ENCODE measurements at places on chromosomes 5 and 9.

DNA sequence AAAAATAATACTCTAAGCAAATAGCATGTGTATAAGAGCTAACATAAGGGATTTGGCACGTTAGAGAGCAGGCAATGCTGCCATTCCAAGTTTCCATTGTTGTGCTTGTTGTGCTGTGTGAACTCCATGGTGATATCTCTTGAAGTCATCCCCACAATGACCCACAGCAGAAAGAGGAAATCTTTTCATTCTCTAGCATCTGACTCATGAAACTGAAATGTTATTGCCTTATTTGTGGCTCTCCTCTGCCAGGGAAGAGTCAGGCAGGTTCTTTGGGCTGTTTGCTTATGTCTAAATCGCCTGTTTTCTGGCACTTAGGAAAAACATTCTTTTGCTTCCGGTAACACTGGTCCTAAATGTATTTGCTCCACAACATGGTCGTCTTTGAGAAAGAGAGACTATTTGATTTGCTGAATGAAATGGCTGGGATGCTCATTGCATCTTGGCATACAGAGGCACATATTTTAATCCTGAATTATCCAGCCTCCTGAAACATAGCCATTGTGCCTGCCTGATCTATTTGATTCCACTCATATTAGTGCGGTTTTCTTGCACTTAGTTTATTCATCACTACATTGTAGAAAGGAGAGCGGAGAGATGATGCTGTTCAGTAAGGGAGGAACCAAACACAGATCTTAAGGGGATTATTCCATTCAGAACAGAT lies 188.8 kb downstream of the CSNK1G3 start:
- no peak for DNase-seq

- no peak for DNase-seq
Observed at GRCh38 chr5:74392711-74393351, 247.7 kb downstream of the ENC1 start.

DNA sequence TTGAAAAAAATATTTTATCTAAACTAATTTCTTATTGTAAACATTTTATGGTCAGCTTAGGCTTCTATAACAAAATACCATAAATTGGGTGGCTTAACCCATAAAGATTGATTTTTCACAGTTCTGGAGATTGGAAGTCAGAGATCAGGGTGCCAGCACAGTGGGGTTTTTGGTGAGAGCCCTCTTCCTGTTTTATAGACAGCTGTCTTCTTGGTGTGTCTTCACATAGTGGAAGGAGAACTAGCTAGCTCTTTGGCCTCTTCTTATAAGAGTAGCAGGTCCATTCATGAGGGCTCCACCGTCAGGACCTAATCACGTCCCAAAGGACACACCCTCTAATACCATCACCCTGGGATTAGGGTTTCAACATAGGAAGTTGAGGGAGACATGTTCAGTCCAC lies 26.6 kb downstream of the OTULINL start:
- DNase-seq: no peak

GRCh38 chr5:177450667-177451424 lies 4.2 kb downstream of the PRR7 start:
- DNase-seq: no peak

DNA sequence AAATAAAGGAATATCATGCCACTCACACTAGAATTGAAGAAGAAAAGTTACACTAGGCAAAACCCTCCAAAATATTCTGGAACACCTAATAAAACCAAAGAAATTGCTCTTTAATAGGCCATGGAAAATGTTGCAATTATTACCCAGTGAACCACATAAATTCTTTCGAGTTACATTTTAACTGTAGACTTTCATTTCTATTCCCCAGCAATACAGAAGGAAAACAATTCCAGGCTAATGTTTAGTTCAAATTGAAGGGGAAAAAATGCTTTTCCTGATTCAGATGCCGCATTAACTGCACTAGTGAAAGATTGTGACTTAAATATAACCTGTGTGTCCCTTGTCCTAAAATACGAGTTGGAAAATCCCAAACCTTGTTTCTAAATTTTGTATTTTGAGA lies 439.3 kb upstream of the ADAMTS16 start:
- no peak for DNase-seq

- no peak for DNase-seq
Observed at GRCh38 chr5:76152161-76152560, 69.0 kb downstream of the SV2C start.

DNA sequence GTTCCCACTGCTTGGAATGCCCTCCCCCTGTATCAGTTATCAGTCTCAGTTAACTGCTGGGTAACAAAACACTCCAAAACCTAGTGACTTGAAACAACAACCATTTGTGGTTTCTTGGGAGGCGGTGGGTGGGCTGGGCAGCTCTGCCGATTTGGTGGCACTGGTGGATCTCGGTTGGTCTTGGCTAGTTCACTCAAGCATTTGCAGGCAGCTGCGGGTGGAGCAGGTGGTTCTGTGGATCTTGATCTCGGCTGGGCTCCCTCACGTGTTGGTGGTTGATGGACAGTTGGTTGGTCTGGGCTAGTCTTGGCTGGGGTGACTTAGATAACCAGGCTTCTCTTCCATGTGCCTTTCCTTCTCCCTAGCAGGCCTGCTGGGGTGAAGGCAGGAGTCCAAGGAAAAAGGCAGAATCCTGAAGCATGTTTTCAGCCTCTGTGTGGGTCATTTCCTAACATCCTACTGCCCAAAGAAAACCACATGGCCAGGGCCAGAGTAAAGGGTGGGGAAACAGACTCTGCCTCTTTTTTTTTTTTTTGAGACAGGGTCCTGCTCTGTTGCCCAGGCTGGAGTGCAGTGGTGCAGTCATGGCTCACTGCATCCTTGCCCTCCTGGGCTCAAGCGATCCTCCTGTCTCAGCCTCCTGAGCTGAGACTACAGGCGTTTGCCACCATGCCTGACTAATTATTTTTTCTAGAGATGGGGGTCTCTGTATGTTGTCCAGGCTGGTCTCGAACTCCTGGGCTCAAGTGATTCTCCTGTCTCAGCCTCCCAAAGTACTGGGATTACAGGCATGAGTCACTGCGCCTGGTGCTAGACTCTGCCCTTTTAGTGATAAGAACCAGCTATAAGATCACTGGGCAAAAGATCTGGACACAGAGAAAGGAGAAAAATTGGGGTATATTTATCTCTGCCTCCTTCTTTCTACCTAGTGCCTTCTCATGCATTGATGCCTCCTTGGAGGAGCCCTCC lies 183.7 kb downstream of the RGS3 start:
- DNase-seq: no peak

GRCh38 chr9:133731876-133732638 lies 6.1 kb downstream of the SARDH start:
- DNase-seq: no peak

GRCh38 chr9:134858051-134858841 lies 22.4 kb upstream of the FCN2 start:
- peak; percentile 26 for DNase-seq

DNA sequence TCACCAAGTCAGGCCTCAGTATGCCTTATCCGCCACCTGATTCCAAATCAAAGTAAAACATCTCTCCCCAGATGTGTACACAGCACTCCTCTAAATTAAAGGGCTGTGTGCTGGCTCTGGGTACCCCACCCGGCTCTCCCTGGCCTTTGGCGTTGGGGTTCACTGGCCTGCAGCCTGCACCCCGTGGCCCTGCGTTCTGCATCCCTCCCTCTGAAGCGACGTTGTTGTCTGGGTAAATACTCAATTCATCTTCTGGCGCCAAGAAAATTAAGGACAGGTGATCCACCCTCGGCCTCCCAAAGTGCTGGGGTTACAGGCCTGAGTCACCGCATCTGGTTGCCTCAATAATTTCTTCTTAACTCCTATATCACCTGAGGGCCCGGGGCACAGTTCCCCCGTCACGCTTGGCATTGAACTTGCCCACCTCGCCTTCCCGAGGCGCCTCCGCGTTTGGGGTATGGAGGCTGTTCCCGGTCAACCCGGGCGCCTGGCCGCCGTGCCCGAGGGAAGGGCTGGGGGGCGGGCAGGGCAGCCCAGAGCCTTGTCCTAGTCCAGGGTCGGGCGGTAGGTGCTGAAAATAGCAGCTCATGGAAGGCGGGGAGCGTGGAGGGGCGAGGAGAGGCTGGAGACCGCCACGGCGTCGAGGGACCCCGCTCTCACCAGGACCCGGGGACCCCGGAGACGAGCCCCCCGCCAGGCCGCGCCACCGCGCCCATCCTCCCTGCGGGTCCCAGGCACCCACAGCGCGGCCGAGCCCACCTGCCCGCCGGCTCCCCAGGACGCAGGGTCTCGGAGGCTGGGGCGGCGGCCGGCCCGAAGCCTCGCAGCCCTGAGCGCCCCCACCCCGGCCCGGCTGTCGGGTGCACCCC lies 531 bp downstream of the ABO start:
- no peak for DNase-seq

DNA sequence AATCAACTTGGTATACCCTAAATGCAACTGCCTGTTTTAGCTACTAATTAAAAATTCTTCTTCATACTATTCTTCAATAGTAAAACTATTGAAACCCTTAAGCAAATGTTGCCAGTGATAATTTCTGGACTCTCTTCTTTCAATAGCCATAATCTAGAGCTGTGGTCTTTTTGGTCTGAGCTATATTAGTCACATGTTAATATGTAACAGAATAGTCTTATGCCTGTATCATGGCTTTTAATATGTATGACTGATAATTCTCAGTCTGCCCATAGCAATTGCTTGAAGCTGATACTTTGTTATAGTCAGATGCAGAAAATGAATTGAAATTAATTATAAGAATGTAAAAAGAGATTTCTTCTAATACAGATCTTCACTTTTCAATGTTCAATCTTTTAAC lies 1871.9 kb upstream of the CDH6 start:
- DNase-seq: no peak

- DNase-seq: no peak
Observed at GRCh38 chr5:74422671-74423070, 217.9 kb downstream of the ENC1 start.

DNA sequence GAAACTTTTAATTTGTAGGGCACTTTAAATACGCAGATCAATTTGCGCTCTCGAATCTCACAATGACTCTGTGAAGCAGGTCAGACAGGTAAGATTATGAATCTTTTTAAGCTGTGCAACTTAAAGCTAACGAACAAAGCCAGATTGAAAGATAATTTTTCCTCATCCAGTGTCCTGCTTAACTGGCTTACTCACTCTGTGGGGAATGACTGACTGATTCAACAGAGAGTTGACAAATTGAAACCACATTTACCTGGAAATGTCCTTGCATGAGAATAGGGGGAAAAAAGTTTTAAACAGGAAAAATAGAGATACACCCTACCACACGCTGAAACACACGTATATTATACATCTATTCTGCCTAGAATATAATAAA lies 187.9 kb downstream of the MAN2A1 start:
- no peak for DNase-seq

- DNase-seq: no peak
Observed at GRCh38 chr5:141910271-141910673, 13.4 kb upstream of the DELE1 start.

Measured in stimulated activated CD4-positive, alpha-beta T cell treated with anti-CD3 and anti-CD28 coated beads, TNF-alpha, amount 100 ng/mL, for 48 hours (primary cell).